ENCODE measurements at places on chromosomes 6 and 20. TPM values are rescaled to one million over a fixed set of nuclear protein-coding genes. Genes with fewer than 3 reads are reported as not detected.

The RBBP8NL gene
- total RNA-seq, result not detected

The SLC13A3 gene
- total RNA-seq, result 1.5 TPM

The HTR1E gene
- not detected for total RNA-seq

The NKX2-4 gene
- total RNA-seq, result not detected

The ERVFRD-1 gene
- total RNA-seq, result not detected

The FGD2 gene
- total RNA-seq, result not detected

The SLC22A23 gene
- total RNA-seq, result 0.59 TPM

The PRDM1 gene
- total RNA-seq, result 8.0 TPM

The LHFPL5 gene
- not detected for total RNA-seq

The SYCP2L gene
- 0.59 TPM for total RNA-seq

The FOXC1 gene
- total RNA-seq, result 0.30 TPM

The EPB41L2 gene
- 89.5 TPM for total RNA-seq

The PI3 gene
- not detected for total RNA-seq

The CPNE5 gene
- total RNA-seq, result 0.30 TPM

The CGAS gene
- total RNA-seq, result 5.6 TPM

The ME1 gene
- total RNA-seq, result 48.9 TPM

The TRIM10 gene
- not detected for total RNA-seq

The C6orf58 gene
- total RNA-seq, result not detected

The RIPPLY2 gene
- total RNA-seq, result not detected

The HLA-DRB1 gene
- total RNA-seq, result not detected

The BCAS1 gene
- total RNA-seq, result not detected

Measured in smooth muscle cell of the umbilical artery (primary cell).